GM06990 (cell line): ENCODE measurements at places on chromosomes 5 and 9.

GRCh38 chr5:176873541-176874172 lies 25.5 kb downstream of the HK3 start:
- DNase-seq, result no peak

GRCh38 chr5:158881091-158881880 lies 218.4 kb downstream of the EBF1 start:
- peak; percentile 24 for DNase-seq

- no peak for DNase-seq
Observed at GRCh38 chr5:73642344-73642743, 16.3 kb downstream of the ARHGEF28 start.

- DNase-seq, result no peak
Observed at GRCh38 chr5:94057655-94058054, 316.3 kb upstream of the POU5F2 start.

DNA sequence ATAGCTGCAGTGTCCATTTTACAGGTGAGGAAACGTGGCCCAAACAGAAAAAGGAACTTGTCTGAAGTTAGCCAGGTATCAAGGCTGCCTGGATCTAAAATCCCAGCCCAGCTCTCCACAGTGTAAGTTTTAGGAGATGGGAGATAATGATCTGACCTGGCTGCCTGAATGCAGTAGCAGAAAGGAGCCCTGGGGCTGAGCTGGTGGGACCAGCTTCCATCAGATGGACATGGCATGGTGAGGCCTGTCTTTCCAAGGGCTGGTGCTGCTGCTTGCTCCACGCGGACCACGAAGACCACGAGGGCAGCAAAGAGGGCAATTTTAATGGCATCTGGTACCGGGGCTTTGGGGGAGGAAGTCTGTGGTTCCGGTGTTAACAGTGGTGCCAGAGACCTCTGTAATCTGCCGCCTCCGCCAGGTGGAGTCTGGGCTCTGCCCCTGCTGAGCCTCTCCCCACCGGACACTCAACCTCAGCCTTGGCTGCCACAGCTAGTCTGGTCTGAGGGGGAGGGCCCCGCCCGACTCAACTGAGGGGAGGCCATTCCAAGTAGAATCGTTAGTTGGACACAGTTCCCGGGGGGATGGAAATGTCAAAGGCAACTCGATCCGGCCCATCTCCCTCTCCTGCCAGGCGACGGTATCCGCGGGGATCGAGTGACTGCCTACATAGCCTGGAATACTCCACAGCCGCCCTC lies 650 bp downstream of the MYORG start:
- peak; percentile 48 for DNase-seq

DNA sequence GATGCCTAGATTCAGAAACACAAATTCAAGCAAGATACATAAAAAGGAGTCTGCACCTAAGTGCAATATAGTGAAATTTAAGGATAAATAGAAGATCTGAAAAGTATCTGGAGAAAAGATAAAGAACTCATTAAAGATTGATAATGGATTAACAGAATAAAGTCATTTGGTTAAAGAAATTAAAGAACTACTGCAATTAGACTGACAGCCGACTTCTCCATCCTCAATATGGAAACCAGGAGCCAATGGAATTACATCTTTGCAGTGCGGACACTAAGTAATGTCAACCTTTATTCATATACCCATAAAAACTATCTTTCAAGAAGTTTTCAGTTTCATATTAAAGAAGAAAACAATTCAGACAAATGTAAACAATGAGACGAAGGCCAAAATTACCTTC lies 81.0 kb downstream of the MRPL36 start:
- no peak for DNase-seq

GRCh38 chr5:37836592-37837413 lies 3.0 kb downstream of the GDNF start:
- no peak for DNase-seq

DNA sequence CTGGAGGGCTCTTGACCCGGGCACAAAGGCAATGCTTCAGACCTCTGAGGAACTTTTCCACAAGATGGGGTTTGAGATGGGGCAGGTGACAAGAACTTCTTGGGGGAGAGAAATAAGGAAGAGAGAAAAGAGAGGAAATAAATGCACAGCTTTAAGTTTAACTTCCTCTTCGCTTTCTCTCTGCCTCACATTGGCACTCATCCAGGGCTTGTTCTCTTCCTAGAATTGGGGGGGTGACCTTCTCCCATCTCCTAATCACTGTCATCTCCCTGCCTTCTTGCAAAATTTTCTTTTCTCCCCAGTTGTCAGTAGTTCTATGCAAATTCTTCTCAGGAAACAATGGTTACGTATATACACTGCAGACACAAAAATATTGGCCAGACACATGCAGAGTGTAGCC lies 19.1 kb upstream of the ADCY2 start:
- no peak for DNase-seq

- DNase-seq, result no peak
Observed at GRCh38 chr5:147400126-147400809, 109.6 kb downstream of the DPYSL3 start.
